ENCODE measurements at places on chromosomes 6 and 20.

GRCh38 chr20:2873747-2874041 is 413 bp downstream of the PTPRA start:
- no peak for DNase-seq

GRCh38 chr20:52031563-52032303 is 159.8 kb downstream of the ZFP64 start:
- no peak for DNase-seq

DNA sequence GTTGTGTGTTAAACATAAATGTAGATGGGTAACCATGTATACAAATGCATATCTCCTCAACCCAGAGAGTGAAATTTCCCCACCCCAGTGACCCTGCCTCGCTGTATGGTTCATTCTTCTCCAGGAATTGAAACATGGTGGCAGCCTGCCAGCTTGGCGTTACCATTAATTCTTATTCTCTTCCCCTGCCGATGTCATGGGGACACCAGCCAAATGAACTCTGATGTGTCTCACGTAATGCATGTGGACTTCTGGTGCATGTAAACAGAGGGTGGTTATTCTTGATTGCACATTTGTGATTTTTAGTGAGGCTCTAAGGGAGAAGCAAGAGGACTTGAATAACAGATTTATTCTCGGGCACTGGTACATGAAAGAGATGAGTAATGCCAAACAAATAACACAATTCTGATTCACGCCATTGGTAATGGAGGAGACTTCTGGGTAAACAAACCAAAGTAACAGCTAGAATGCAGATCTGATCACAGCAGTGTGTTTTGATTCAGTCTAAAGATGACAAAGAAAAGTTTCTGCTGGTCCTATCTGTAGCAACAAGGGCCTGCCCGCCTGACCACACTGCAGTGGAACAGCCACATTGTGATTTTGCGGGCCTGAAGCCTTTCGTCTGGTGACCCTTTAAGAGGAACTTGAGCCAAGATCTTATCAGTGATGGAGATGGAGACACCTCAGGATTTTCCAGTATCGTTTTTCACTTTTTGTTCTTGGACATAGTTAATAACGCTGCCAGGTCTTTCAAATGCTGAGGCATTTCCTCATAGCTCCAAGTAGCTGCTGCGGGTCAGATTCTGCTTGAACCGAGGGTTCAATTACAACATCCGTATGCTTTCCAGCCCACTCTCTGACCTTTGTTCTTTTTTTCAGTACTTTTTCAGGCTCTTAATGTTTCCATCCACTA is 171.8 kb upstream of the AKAP12 start:
- DNase-seq, result no peak

DNA sequence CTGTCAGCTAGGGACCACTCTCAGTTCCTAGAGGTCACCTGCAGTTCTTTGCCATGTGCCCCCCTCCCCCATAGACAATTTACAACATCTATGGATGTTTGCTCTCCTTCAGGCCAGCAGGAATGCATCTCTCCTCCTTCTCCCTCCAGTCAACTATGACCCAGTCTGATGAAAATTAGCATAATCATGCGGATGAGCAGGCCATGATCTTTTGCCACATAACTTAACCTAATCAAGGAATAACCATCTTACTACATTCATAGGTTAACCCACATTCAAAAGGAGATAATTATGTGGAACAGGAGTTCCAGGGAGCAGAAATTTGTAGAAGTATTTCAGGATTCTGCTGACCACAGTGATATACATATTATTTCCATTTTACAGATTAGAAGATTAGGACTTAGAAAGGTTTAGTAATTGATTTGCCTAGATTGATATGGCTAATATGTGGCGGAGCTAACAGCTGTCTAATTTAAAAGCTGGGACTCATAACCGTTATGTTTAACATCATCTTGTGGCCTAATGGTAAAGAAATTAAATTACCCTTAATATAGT is 485.5 kb downstream of the PHF3 start:
- no peak for DNase-seq

GRCh38 chr20:45796337-45797065 is 4.7 kb downstream of the DNTTIP1 start:
- DNase-seq, result no peak

- no peak for DNase-seq
These were observed 117.8 kb downstream of the BCAS1 start for GRCh38 chr20:53952528-53953096.

GRCh38 chr20:44692932-44693480 is 22.2 kb upstream of the CCN5 start:
- no peak for DNase-seq

DNA sequence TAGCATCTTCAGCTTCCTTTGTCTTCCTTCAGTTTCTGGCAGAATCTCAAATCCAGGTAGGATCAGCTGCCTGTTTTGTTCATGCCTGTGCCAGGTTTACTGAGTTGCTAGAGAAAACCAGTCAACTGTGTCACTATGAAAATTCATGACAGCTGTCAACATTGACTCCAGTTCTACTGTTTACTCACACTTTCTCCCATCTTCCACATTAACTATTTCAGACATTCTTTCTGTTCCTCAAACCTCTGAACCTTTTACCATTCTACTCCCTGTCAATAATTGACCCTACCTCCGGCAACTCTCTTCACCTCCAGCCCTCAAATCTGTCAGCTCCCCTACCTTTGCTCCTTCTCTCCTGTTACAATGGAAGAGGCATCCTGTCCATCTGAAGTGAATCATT is 8.5 kb downstream of the ENPP4 start:
- no peak for DNase-seq

DNA sequence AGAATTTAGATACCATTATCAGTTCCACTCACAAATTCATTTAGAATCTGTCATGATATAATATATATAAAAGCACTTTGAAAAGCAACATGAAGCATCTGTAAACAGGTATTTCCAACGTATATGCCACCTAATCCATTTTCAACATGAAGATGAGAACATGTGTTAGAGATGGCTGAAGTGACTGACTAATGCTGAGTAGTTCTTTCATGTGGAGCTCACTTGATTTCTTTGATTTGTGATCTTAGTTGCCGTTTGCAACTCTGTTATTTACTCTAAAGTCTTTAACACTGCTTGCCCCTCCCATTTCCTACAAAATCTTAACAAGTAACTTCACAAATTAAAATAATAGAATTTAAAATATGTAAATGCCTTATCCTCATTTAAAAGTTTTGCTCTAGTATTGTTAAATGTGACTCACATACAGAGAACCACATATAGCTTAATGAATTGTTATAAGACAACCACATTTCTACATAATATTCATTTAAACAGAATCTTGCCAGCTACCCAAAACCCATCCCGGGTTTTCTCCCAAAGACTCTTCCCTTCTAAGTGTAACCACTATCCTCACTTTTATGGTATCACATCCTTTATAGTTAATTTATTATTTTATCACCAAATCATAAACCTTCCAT is 78.3 kb downstream of the ME1 start:
- no peak for DNase-seq

DNA sequence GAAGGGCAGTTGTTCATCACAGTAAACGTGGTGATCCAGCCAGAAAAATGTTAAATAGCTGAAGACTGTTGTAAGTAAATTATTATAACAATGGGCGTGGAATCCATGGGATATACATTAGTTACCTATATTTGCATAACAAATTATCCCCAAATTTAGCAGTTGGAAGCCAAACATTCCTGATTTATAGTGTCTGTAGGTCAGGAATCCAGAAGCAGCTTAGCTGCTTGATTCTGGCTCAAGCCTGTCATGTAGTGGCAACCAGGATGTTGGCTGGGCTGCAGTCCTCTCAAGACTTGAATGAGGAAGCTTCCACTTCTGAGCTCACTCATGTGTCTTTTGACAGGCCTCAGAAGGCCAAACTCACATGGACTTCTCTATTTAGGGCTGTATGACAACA is 6.9 kb upstream of the ADGRB3 start:
- no peak for DNase-seq

- DNase-seq, result no peak
These were observed 69.3 kb downstream of the KIF13A start for GRCh38 chr6:17917837-17918763.

DNA sequence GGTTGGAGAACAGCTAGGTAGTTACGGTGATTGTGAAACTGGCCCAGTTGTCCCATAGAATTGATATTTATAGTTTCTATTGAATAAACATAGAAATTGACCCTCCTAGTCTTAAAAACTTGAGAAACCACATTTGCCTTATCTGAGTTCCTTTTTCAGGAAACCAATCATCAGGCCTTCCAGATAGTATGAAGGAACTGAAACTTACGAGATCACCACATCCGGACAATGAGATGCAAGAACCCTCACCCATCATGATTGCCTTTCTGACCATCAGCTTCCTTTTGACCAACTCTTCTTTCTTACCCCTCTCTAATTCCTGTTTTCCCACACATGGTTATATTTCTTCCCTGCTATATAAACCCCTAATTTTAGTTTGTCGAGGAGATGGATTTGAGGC is 21.8 kb downstream of the SLC35F1 start:
- DNase-seq, result no peak

DNA sequence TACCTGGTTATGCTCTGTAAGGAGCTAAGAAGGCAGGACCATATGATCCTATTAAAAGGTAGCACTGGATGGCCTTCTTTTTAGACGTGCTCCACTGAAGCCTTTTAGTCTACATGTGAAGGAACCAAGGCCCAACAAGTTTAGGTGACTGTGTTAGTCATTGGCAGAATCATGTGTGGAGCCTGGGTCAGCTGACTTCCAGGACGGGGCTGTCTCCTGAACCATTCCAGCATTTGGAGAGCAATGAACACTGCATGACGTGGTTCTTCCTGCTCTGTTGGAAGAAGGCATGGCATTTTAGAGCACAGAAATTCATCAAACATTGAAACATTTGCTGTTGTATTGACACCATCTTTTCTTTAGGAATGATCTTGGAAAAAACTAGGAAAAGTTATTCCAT is 87.8 kb upstream of the TIAM2 start:
- DNase-seq, result no peak

DNA sequence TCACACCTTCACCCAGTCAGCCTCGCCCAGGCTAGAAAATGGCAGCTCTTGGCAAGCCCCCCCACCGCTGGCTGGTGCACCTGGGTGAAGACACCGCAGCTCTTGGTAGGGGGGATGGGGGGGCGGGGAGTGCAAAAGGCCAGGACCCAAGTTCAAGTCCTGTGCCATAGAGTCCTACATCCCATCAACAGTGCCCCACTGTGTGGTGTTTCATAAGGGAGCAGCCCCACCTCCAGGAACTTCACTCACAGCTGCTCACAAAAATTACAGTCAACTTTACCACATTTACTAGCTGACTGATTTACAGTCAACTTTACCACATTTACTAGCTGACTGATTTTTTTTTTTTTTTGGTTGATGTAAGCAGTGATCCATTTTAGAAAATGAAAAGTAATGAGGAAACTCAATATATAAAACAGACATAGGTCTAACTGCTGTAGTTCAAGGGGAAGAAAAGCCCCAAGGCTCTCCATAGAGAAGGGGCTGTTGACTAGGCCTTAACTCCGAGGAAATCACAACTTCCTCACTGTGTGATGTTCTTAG is 208.9 kb upstream of the SNX9 start:
- no peak for DNase-seq

DNA sequence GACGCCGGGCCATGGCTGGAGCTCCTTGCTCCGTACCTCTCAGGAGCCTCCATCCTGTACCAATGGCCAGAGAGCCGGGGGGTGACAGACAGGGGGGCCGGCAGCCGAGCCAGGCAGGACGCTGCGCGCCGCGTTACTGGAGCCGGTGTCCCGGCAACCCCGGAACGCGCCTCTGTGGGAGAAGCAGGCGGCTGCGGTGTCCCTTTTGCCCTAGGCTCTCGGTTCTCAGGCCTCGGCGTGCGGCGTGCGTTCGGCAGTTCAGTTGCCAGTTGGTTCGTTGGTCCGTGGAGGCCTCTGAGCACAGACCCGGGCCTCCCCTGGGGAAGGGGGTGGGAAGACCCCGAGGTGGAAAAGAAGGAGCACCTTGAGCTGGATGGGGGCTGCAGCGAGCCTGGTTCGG is at the start of gene SPATS1:
Gene SPATS1 (plus strand): TSS at position 162 of the 400 bp plus-strand sequence. CDS start 446 bp downstream, outside the sequence.
- DNase-seq, result no peak
